NCI-H1436 treated with DMSO at 0.1 percent for 48 hours (cell line): ENCODE measurements at places on chromosomes 13 and 19.

- no peak for DNase-seq
Observed at GRCh38 chr13:83878691-83879430, 3.4 kb downstream of the SLITRK1 start.

DNA sequence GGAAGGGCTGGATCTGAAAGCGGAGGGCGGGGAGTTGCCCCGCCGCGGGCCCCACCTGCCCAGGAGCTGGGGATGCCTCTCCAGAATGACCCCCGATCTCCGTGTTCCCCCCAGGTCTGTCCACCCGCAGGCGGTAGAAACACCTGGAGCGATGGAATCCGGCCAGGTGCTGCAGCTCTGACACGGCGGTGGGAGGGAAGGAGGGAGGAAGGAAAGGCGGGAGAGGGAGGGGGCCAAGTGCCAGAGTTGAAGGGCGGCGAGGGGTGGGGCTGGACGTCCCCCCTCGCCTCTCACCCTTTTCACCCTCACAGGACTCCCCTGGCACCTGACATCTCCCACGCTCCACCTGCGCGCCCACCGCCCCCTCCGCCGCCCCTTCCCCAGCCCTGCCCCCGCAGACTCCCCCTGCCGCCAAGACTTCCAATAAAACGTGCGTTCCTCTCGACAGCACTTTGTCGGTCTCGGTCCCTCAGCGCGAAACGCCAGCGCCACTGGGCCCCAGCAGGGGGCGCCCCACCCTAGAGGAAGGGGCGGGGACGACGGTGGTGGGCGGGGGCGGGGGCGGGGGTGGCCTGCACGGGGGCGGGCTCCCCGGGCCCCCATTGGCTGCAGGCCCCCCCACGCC, 337 bp upstream of the FXYD7 start:
- DNase-seq, result no peak

GRCh38 chr19:2051773-2052704, 995 bp upstream of the MKNK2 start:
- no peak for DNase-seq

GRCh38 chr19:56189785-56190184, 7.8 kb downstream of the ZSCAN5B start:
- no peak for DNase-seq

GRCh38 chr19:54606891-54607784, 13.7 kb downstream of the LILRA1 start:
- no peak for DNase-seq

DNA sequence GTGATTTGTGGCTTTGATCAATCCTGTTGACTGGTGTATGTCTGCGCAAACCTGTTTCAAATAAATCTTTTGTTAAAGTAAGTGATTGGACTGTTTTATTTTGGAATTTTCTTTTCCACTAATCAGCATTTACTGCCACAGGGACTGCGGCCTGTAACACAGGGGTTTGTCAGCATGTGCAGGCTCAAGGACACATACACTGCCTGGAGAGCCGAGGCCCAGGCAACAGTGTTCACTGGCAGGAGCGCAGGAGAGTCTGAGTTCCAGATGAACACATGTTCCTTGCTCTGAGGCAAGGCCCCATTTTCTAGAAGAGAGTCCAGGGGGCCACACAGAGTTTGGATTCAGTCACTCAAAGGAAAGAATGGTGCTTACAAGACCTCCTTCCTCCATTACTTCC, 26.0 kb downstream of the SHISA2 start:
- DNase-seq, result no peak

- no peak for DNase-seq
Observed at GRCh38 chr19:38375748-38376147, 1.4 kb downstream of the PSMD8 start.

GRCh38 chr13:98913741-98914140, 64.1 kb downstream of the DOCK9 start:
- DNase-seq, result no peak

DNA sequence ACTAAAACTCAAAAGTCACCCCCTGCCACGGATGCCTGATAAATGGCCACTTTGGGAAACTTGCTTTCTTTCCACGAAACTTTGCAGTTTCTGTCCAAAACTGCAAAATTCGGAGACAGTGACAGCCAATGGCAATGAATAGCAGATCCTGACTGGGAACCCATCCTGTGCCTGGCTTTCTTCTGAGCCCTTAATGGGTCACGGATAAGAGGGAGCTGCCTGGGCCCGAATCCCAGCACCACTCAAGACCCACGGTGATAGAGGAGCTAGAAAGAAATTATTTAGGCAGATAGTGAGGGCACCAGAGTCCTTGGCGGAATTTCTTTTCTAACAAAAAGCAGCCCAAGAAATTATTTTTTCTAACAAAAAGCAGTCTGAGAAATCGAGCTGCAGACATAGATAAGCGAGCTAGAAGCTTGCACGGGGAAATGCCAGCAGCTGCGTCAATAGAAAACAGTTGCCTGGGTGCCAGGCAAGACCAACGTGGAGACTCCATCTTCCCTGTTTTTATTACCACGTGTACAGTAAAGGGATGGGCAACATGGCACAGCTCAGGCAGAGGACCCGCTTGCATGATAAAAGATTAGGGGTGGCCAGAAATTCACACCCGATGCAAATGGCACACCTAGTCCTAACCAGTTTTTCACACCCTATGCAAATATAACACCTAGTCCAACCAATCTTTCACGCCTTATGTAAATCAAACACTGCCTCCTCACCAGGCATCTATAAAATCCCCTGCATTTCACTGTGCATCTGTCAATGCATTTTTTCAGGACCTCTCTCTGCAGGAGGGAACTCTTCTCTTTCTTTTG, 7.1 kb upstream of the HSH2D start:
- DNase-seq, result no peak

DNA sequence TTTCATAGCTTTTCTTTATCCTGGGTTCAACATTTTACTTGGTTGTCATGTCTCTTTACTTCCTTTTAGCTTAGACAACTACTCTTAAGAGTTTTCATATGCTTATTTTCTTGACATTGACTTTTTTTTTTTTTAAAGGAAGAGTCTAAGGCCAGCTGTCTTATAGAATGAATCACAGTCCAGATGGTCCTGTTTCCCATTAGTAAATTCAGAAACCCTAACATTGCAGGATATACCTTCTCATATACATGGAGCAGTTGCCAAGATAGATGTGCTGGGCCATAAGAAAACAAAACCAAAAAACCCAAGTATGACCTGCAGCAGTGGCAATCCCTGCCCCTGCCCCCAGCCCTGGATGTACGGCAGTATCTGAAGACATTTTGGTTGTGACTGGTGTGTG, 72.8 kb downstream of the COG3 start:
- no peak for DNase-seq

- no peak for DNase-seq
Observed at GRCh38 chr19:49879243-49879963, 1.9 kb downstream of the TBC1D17 start.

GRCh38 chr13:107819071-107819470, 396.3 kb downstream of the LIG4 start:
- no peak for DNase-seq

- no peak for DNase-seq
Observed at GRCh38 chr19:49579947-49580263, 451 bp downstream of the NOSIP start.

DNA sequence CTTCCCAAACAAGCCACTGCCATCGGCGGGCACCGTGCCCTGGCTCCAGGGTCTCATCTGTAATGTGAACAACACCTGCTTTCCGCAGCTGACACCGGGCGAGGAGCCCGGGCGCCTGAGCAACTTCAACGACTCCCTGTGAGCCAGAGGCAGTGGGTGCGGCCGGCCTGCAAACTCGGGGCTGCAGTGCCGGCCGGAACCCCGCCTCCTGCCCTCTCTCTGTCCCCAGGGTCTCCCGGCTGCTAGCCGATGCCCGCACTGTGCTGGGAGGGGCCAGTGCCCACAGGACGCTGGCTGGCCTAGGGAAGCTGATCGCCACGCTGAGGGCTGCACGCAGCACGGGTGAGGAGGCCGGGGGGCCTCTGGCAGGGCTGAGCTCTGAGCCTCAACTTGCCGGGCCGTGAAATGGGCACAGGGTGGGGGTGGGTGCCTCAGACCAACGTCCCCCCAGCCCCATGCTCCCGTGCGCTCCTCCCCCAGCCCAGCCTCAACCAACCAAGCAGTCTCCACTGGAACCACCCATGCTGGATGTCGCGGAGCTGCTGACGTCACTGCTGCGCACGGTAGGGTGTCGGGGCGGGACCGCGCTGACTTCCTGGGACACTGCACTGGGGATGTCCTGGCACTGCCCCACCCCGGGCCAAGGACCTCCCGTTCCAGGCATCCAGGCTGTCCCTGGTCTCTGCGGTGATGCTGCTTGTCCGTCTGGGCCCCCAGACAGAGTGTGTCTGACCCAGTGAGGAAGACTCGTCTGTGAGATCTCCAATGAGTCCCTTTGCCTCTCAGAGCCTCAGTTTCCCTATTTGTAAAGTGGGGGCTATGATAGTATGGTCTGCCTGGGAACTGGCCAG, 2.2 kb downstream of the ABCA7 start:
- no peak for DNase-seq

DNA sequence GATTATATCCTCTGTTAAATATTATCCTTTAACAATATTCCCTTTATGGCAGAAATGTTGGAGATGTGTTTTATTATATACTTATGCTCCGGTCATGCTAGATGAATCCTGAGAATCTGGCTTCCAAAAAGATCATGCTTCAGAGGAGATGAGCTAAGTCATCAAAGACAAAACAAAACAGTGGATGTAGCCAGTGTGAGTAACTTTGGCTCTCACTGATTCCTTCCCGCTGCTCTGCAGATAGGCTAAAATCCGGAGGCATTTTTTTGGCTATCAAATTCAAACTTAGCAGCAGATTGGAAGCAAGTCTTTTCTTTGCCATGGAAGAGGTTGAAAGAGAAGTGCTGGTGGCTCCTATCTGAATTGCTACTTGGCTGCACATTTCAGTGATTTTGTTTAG, 295.9 kb downstream of the GPC6 start:
- DNase-seq, result no peak

- no peak for DNase-seq
Observed at GRCh38 chr13:72199640-72200039, 332.6 kb upstream of the DACH1 start.

DNA sequence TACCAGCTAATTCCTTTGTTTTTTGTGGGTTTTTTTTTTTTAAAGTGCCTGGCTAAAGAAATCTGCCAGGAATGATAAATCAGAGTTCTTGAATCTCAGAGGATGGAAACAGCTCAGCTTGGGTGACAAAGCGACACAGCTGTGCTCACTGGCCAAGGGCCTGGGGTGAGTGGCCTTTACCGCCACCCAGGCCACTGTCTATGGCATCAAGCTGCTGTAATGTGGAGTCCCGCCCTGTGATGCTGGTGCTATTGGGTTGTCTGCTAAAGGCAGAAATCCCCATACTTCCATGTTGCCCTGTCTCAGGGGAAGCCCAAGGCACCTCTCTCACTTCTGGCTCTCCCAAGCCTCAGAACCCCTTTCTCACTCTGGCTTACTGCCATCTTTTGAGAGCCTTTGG, 82.6 kb upstream of the FARP1 start:
- no peak for DNase-seq

DNA sequence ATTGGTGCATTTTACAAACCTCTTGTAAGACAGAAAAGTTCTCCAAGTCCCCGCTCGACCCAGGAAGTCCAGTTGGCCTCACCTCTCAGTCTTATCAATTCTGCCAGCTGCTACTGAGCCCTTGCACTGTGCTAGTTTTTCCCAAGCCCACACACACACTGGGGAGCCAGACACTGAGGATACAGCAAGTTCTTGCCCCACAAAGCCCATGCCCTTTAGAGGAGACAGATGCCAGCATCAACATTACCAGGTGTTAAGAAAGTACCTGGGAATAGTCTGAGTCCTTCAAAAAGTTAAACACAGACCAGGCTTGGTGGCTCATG, 175.0 kb downstream of the PTPRS start:
- no peak for DNase-seq

GRCh38 chr19:35154525-35155406, at the start of gene FXYD5:
Gene FXYD5 (plus strand): TSS chr19:35154735. CDS start chr19:35155551, 816 bp downstream.
- DNase-seq, result no peak

GRCh38 chr19:30364866-30365800, 7.1 kb upstream of the ZNF536 start:
- DNase-seq, result no peak

- no peak for DNase-seq
Observed at GRCh38 chr19:18385675-18386542, at the start of gene GDF15. Gene GDF15 (plus strand): TSS chr19:18386158. CDS start chr19:18386190, 32 bp downstream.

- DNase-seq, result no peak
Observed at GRCh38 chr13:75530549-75530961, 7.1 kb downstream of the COMMD6 start.

GRCh38 chr13:30017880-30018279, 167.5 kb upstream of the UBL3 start:
- no peak for DNase-seq

- DNase-seq, result no peak
Observed at GRCh38 chr19:35703343-35703742, 1.0 kb upstream of the ZBTB32 start.

GRCh38 chr13:58187881-58188280, 556.3 kb downstream of the PCDH17 start:
- DNase-seq, result no peak

DNA sequence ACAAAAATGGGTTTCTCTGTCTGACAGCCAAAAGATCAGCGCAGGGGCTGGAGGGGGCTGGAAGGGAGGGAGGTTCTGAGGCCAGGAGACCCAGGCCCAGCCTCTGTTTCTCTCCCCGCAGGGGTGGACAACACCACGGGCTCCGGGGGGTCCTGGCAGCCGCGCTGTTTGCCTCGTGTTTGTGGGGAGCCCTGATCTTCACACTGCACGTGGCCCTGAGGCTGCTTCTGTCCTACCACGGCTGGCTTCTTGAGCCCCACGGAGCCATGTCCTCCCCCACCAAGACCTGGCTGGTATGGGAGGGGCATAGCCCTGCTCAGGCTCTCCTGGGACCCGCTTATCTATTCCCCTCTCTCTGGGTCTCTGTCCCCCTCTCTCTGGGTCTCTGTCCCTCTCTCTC, 9.6 kb downstream of the CPT1C start:
- DNase-seq, result no peak

DNA sequence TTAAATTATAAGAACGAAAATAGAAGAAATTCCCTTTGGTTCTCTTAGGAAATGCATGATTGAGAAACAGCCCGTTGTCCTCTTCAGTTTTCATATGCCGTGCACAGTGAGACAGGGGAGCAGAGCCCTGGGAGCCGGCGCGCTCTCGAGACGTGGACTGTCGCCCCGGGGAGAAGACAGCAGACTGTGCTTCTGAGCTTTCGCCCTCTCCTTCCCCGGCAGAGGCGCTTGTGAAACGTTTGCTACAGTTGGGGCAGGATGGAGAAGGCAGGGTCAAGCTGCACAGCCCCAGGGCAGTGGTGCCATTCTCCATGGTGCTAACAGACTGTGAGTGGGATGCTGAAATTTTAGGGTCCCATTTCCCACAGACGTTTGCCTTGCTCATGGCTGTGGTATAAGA, 192.2 kb upstream of the KL start:
- no peak for DNase-seq

DNA sequence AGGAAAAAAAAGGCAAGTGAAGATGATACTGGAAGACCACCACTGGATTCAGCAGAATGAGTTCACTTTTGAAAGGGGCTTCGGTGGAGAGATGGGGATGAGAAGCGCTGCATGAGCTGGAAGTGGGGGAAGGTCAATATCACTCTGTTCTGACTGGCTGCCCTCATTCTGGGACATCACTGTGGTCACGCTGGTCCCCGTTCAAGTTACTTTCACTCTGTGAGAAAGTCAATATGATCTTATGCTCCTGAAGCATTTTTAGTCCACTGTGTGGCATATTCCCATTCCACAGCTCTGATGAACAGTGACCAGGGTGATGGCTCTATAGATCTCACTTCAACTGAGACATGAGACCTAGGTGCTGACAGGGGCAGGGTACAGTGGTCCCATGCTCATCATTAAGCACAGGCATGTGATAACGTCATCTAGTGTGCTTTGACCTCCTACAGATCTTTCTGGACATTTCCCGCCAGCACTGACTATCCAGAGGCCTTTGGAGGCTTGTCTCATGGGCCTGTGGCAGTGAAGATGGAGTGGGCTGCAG, 40.2 kb upstream of the GPR183 start:
- DNase-seq, result no peak
